ENCODE measurements at places on chromosomes 16 and 17. TPM values are rescaled to one million over a fixed set of nuclear protein-coding genes. Genes with fewer than 3 reads are reported as not detected.

NUPR1 gene
- total RNA-seq = 160 TPM

MYH2 gene
- total RNA-seq = not detected

CACNA1H gene
- not detected for total RNA-seq

GOSR1 gene
- total RNA-seq = 54.6 TPM

SHCBP1 gene
- total RNA-seq = 21.8 TPM
